Caco-2 (cell line): ENCODE measurements at places on chromosomes 5 and 9.

GRCh38 chr5:2866662-2867372, 115.3 kb upstream of the IRX2 start:
- H3K36me3 ChIP-seq = no peaks in the 10 kb centered on the region
- H3K4me1 ChIP-seq = no peaks in the 10 kb centered on the region
- H3K27ac ChIP-seq = no peak overlapping the region
- no peak for DNase-seq
- no peaks in the 10 kb centered on the region for H3K27me3 ChIP-seq
- H3K4me3 ChIP-seq = no peak overlapping the region

DNA sequence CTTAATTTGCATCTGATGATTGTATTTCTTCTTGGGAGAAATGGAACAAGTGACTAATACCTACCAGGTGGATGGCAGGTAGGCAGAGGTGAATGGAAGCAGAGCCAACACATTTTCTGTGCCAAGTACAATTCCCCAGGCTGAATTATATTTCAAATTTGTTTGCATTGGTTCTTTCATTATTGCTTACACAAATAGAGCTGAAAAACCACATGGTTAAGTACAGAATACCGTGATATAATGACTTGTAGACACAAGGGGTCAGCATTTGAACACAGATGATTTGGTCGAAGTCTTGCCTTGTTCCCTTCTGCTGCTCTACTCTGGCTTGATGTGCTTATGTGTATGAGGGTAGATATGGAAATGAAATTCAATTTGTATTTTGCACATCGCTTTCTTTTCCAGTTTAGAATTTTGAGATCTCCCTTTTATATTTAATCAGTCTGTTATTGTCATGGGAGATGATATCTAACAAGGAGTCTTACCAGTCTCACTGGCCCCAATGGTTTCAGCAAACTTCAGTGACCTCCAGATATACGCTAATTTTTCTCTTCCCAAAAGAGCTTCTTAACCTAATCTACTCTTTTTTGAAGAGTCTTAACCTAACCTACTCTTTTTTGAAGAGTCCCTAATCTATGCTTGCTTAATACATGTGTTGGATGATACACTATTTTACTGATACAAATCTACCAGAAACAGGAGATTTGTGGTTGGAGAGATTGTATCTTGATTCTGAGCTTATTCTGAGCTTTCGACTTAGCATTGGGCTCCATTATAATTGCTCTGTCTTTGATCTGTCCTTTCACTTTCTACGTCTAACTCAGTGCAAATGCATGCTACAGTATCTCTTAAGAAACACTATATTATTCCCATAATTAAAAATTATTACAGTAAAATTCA, 88.1 kb downstream of the PCSK1 start:
- DNase-seq = no peak
- no peak overlapping the region for H3K4me3 ChIP-seq
- no peaks in the 10 kb centered on the region for H3K27me3 ChIP-seq
- H3K36me3 ChIP-seq = no peaks in the 10 kb centered on the region

DNA sequence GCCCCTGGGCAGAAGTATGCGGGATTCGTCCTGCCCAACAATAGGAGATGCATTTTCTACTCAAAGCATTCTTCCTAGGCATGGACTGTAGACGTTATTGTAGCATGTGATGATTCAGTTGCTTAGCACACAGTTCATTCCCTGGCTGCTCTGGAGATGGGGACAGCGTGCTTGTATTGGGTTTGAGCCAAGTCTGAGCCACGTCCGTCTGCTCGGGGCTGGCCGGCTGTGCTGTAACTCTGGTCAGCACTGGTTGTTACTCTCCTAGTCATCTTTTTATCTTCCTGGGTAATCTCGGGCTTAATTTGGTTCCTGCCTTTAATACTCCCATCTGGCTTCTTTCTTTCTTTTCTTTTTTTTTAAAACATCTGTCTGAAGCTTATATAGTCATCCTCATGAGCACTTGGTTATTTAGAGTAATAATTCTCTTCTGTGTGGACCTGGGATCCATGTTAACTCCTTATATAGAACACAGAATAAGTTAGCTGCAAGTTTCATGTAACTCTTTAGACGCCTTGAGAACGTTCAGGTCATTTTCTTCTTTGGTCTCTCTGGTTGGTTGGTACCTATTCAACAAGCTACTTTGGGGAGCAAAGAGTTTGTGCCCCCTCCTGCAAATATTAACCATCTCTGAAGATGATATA, 118.8 kb upstream of the RPS23 start:
- no peak for DNase-seq
- no peak overlapping the region for H3K4me3 ChIP-seq
- no peak overlapping the region for H3K27ac ChIP-seq
- no peaks in the 10 kb centered on the region for H3K4me1 ChIP-seq
- no peaks in the 10 kb centered on the region for H3K36me3 ChIP-seq

- H3K27ac ChIP-seq = peak overlapping the region; percentile 23
- no peaks in the 10 kb centered on the region for H3K36me3 ChIP-seq
- H3K4me1 ChIP-seq = peaks cover 32% of the 10 kb centered on the region
- DNase-seq = no peak
- H3K4me3 ChIP-seq = no peak overlapping the region
- no peaks in the 10 kb centered on the region for H3K27me3 ChIP-seq
These were observed 34.0 kb upstream of the HOMER1 start for GRCh38 chr5:79547982-79548381.

- no peaks in the 10 kb centered on the region for H3K4me1 ChIP-seq
- no peak for DNase-seq
- H3K27ac ChIP-seq = no peak overlapping the region
- no peak overlapping the region for H3K4me3 ChIP-seq
- H3K36me3 ChIP-seq = no peaks in the 10 kb centered on the region
These were observed 486.2 kb downstream of the DMAC1 start for GRCh38 chr9:7313389-7313788.

DNA sequence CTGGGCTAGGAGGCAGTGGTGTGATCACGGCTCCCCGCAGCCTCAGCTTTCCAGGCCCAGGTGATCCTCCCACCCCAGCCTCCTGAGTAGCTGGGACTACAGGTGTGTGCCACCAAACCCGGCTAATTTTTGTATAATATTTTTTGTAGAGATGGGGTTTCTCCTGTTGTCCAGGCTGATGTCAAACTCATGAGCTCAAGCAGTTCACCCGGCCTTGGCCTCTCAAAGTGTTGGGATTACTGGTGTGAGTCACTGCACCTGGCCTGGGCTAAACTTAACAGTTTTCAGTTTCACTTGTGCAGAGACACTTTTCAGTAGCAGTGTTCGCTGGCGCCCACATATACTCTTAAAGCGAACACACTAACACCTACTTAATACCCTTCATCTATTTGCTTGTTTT, 205.6 kb upstream of the ZNF608 start:
- no peaks in the 10 kb centered on the region for H3K36me3 ChIP-seq
- H3K4me1 ChIP-seq = no peaks in the 10 kb centered on the region

DNA sequence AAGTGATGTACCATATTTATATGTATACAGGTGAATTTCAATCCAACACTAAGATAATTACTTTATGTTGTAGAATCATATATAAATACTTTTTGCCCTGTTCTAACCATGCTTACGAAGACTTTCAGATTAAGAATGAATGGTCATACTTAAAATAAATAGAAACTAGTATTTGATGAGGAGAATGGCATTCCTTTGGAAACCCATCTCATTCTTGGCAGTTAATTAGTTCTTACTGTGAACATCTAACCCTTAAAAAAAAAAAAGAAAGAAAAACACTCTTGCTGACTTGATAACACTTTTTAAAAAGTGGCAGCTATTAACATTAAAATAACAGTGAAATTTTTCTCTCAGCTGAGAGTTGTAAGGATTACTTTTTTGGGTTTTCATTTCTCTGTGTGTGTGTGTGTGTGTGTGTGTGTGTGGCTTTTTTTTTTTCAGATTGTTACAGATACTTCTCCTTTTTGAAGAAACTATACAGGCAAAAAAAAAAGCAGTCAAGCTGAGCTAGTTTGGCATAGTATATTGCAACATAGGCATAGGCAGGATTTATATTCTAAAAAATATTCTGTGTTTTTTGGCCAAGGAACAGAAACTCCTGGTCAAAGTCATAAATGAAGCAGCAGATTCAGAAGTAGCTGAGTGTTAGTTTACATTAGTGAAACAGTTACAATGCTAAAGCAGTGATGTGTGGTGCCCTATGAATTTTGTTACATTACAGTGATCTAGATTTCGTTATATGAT, 163.5 kb downstream of the CD180 start:
- no peak for DNase-seq
- no peak overlapping the region for H3K4me3 ChIP-seq
- no peaks in the 10 kb centered on the region; the same call in 1 of the 2 replicates for H3K36me3 ChIP-seq

GRCh38 chr9:136664000-136664915, 1.5 kb downstream of the EGFL7 start:
- H3K4me3 ChIP-seq = no peak overlapping the region
- no peak overlapping the region for H3K27ac ChIP-seq
- no peak for DNase-seq
- H3K36me3 ChIP-seq = no peaks in the 10 kb centered on the region
- H3K4me1 ChIP-seq = 0 out of 2 replicates have a peak, but pooled peaks cover 3% of the 10 kb centered on the region

- H3K4me1 ChIP-seq = peaks cover 12% of the 10 kb centered on the region
- H3K36me3 ChIP-seq = no peaks in the 10 kb centered on the region
- no peak overlapping the region for H3K27ac ChIP-seq
- H3K27me3 ChIP-seq = no peaks in the 10 kb centered on the region
These were observed 11.5 kb upstream of the FAM120AOS start for GRCh38 chr9:93464876-93465275.

DNA sequence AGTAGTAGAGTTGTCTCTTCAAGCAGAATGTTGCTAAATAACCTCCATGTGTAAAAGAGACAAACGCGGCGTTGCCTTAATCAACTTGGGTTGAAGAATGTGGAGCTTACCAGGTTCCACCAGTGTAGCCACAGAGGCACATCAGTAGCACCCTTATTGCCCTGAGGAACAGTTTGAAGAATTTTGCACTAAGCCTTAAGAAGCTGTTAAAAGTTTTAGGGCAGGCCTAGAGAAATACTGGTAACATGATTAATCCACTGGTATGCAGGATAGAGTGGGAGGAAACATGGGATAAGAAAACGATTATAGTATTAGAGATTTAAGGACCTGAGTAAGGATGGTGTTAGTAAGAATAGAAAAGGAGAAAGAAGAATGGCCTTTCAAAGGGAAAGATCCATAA, 100.6 kb downstream of the ZCCHC7 start:
- no peak overlapping the region for H3K4me3 ChIP-seq
- no peaks in the 10 kb centered on the region for H3K4me1 ChIP-seq
- no peak overlapping the region for H3K27ac ChIP-seq
- no peaks in the 10 kb centered on the region for H3K27me3 ChIP-seq
- no peak for DNase-seq
- H3K36me3 ChIP-seq = no peaks in the 10 kb centered on the region

GRCh38 chr5:117455236-117456233, 880.9 kb upstream of the SEMA6A start:
- H3K27ac ChIP-seq = peak overlapping the region; percentile 26
- H3K36me3 ChIP-seq = peaks cover 2% of the 10 kb centered on the region; the same call in 1 of the 2 replicates
- H3K4me3 ChIP-seq = peak overlapping the region; percentile 68
- DNase-seq = peak; percentile 79
- H3K27me3 ChIP-seq = no peaks in the 10 kb centered on the region; the same call in 1 of the 2 replicates
- H3K4me1 ChIP-seq = peaks cover 5% of the 10 kb centered on the region; the same call in 1 of the 2 replicates

- H3K36me3 ChIP-seq = no peaks in the 10 kb centered on the region
- H3K27ac ChIP-seq = no peak overlapping the region
- no peak for DNase-seq
- peaks cover 1% of the 10 kb centered on the region; the same call in 1 of the 2 replicates for H3K27me3 ChIP-seq
These were observed 86.3 kb upstream of the IER5L start for GRCh38 chr9:129264388-129264787.

DNA sequence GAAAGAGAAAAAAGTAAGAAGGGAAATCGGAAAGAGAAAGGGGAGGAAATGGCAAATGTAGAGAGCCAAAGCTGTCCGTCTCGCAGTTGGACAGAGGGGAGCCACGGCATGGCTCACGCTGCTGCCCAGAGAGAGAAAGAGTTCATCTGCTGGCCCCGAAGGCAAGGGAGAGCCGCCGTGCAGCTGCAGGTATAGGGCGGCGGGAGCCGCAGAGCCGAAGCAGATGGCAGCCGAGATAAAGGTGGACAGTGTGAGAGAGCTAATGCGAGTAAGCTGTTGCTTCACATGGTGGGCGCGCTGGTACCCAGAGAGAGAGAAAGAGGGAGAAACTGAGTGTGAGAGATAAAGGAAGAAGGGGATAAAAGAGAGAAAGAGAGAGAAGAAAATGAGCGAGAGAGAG, 188.4 kb upstream of the PPP1R26 start:
- H3K4me3 ChIP-seq = no peak overlapping the region
- H3K36me3 ChIP-seq = no peaks in the 10 kb centered on the region
- no peaks in the 10 kb centered on the region for H3K4me1 ChIP-seq

DNA sequence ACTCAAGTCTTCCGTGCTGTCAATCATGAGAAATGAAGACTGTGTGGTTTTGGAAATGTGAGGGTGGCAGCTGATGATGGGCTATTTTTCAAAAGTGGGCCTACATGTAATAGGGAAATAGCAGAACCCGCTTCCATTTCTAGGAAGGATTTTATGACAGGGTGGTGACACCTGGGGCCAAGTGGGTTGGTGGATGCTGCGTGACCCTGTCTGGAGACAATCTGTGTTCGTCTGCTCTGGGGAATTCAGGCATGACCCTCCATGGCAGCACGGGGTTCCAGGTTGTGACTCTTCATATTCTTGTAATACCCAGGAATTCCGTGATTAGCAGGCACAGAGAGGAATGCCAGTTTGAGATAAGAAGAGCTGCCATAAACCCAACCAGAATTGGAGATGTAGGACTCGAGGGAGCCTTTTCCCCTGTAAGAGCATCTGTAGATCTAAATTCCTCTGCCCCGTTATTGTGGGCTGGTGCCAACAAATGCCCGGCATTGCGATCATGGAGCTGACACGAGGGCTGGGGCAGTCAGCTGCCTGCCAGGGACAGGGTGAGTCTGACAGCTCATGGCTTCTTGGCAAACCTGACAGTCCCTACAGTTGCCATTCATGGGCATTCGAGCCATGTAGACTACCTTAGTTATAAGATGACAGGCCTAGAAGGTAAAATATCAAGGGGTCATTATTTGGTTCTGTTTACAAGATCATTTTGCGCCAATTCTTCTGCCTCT, 279.7 kb downstream of the GADD45G start:
- H3K36me3 ChIP-seq = no peaks in the 10 kb centered on the region
- no peak for DNase-seq
- no peak overlapping the region for H3K4me3 ChIP-seq
- no peaks in the 10 kb centered on the region for H3K27me3 ChIP-seq

- no peak overlapping the region for H3K4me3 ChIP-seq
- no peak overlapping the region for H3K27ac ChIP-seq
- peak; percentile 10 for DNase-seq
- no peaks in the 10 kb centered on the region for H3K4me1 ChIP-seq
- H3K36me3 ChIP-seq = no peaks in the 10 kb centered on the region
- no peaks in the 10 kb centered on the region for H3K27me3 ChIP-seq
These were observed 12.3 kb downstream of the TLE4 start for GRCh38 chr9:79583952-79584654.

- no peaks in the 10 kb centered on the region for H3K27me3 ChIP-seq
- H3K27ac ChIP-seq = no peak overlapping the region
- no peak overlapping the region for H3K4me3 ChIP-seq
- H3K4me1 ChIP-seq = peaks cover 27% of the 10 kb centered on the region
- H3K36me3 ChIP-seq = no peaks in the 10 kb centered on the region
- no peak for DNase-seq
These were observed 21.9 kb upstream of the CTSV start for GRCh38 chr9:97060796-97061195.

GRCh38 chr5:61449804-61450492, 117.9 kb downstream of the ZSWIM6 start:
- H3K4me3 ChIP-seq = no peak overlapping the region
- no peak overlapping the region for H3K27ac ChIP-seq
- no peaks in the 10 kb centered on the region; the same call in 1 of the 2 replicates for H3K36me3 ChIP-seq
- H3K27me3 ChIP-seq = no peaks in the 10 kb centered on the region
- no peak for DNase-seq

GRCh38 chr9:20015427-20015931, 226.6 kb upstream of the SLC24A2 start:
- no peak overlapping the region for H3K27ac ChIP-seq
- H3K36me3 ChIP-seq = no peaks in the 10 kb centered on the region
- H3K4me1 ChIP-seq = no peaks in the 10 kb centered on the region
- H3K4me3 ChIP-seq = no peak overlapping the region
- H3K27me3 ChIP-seq = no peaks in the 10 kb centered on the region
